ENCODE measurements at places on chromosomes 1 and 21.

DNA sequence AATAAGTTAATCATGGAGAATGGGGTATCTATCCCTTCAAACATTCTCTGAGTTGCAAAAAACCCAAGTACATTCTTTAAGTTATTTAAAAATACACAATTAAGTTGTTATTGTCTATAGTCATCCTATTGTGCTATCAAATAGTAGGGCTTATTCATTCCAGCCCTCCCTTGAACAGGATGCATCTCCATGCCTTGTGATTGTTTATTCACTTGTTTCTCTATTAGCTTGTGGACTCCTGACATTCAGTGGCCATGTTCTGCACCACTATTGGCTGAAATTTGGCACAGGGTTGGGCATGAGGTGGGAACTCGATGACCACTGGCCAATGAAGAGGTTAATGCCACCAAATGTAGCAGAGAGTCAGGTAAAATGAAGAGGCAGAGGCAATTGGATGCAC lies 272.8 kb downstream of the TNR start:
- H3K27me3 ChIP-seq = peaks cover 27% of the 10 kb centered on the region
- H3K4me1 ChIP-seq = peaks cover 13% of the 10 kb centered on the region
- H3K36me3 ChIP-seq = no peaks in the 10 kb centered on the region
- H3K4me3 ChIP-seq = no peak overlapping the region
- no peak overlapping the region for H3K27ac ChIP-seq

DNA sequence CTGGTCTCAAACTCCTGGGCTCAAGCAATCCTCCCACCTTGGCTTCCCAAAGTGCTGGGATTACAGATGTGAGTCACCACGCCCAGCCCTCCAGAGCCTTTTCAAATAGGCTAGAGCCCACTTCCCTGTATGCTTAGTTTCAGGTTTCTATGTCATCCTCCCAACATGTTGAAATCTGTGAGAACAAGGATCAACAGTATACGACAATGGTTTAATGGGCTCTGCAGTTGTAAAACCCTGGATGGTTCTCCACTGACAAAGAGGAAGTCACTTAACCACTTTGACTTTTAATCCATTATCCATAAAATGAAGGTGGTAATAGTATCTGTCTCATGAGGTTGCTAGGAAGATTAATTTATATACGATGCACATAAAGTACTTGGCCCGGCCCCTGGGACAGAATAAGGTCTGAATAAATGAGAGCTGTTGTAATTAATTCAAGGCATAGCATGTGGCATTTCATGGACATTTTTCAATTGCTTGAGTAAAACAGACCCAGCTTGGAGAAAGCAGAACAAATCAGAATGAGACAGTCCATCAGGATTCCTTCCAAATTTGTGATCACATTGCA lies 113.9 kb upstream of the ZNF648 start:
- no peak overlapping the region for H3K4me3 ChIP-seq
- H3K36me3 ChIP-seq = no peaks in the 10 kb centered on the region
- H3K4me1 ChIP-seq = peaks cover 23% of the 10 kb centered on the region
- no peaks in the 10 kb centered on the region for H3K27me3 ChIP-seq
- H3K27ac ChIP-seq = no peak overlapping the region

DNA sequence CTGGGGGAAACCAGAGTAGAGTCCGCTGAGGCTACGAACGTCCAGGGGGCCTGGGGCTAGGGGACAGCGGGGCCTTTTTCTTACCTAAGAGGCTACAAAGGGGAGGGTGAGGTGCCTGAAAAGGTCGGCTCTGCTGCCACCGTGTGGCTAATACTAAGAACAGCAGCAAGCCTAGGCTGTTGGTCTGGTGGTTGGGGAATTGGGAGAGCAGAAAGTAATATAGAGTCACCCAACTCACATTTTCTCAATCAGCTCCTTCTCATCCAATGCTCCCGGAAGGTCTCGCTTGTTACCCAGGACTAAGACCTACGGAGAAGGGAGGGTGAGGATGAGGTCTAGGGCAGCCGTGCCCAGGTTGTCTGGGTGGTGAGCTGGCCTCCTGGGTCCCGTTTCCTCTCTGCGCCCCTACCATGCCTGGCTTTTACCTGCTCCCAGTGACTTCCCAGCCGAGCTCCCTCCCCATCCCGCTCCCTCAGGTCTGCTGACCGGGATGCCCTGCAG lies 9.3 kb downstream of the ARL8A start:
- no peak overlapping the region for H3K4me3 ChIP-seq
- peaks cover 20% of the 10 kb centered on the region for H3K36me3 ChIP-seq
- H3K4me1 ChIP-seq = peaks cover 9% of the 10 kb centered on the region
- peak overlapping the region; percentile 61 for H3K27ac ChIP-seq

DNA sequence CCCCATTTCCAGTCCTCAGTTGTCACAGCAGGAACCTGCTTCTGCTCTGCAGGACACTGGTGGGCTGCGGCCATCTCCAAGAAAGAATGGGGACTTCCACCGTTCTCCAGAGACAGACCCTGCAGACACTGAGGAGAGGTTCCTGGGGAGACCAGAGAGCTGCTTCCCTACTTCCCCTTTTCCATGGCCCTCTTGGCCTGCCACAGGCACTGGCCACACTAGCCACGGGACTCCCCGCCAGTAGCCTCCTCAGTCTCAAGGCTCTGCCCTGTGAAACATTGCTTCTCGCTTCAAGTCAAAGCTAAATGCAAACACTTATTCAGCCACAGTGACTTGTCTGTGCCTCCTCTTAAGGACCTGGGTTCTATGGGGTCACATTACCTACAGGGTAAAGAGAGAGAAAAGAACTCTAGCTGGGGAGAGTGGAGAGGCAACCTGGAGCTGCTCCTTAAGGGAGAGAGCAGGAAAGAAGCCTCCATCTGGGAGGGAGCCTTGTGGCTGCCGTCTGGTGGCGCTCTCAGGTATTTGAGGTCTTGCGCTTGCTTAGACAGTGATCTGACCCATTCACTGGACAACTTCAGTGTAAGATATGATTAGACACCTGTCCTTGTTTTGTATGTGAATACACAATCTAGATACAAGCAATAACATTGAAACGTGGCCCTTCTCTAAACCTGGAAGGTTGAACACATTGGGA lies 5.4 kb upstream of the SLAMF8 start:
- H3K36me3 ChIP-seq = no peaks in the 10 kb centered on the region
- H3K4me3 ChIP-seq = no peak overlapping the region
- no peak overlapping the region for H3K27ac ChIP-seq
- DNase-seq = no peak

DNA sequence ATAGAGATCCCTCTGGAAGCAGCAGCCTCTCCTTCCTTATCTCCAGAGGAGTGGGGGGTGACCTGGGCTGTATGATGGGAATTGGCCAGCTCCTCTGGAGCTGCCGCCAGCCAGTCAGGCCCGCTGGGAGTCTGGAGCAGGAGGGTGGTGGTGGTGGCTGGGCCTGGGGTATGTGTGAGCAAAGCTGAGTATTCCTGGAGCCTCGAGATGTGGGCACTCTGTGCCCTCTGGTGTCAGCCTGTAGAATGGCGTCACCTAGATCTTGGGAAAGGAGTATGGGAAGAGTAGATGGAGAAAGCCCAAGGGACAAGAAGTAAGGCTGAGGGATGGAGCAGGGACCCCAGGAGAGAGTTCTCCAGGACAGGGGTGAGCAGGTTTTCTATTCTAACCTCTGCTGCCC lies 16.0 kb downstream of the VANGL2 start:
- DNase-seq = no peak
- no peaks in the 10 kb centered on the region for H3K27me3 ChIP-seq
- H3K4me1 ChIP-seq = peaks cover 28% of the 10 kb centered on the region
- H3K4me3 ChIP-seq = no peak overlapping the region
- peaks cover 41% of the 10 kb centered on the region for H3K36me3 ChIP-seq
- peak overlapping the region; percentile 33 for H3K27ac ChIP-seq

GRCh38 chr1:18581420-18581880 lies 49.2 kb upstream of the PAX7 start:
- no peaks in the 10 kb centered on the region for H3K36me3 ChIP-seq
- no peak overlapping the region for H3K27ac ChIP-seq
- H3K4me1 ChIP-seq = no peaks in the 10 kb centered on the region

DNA sequence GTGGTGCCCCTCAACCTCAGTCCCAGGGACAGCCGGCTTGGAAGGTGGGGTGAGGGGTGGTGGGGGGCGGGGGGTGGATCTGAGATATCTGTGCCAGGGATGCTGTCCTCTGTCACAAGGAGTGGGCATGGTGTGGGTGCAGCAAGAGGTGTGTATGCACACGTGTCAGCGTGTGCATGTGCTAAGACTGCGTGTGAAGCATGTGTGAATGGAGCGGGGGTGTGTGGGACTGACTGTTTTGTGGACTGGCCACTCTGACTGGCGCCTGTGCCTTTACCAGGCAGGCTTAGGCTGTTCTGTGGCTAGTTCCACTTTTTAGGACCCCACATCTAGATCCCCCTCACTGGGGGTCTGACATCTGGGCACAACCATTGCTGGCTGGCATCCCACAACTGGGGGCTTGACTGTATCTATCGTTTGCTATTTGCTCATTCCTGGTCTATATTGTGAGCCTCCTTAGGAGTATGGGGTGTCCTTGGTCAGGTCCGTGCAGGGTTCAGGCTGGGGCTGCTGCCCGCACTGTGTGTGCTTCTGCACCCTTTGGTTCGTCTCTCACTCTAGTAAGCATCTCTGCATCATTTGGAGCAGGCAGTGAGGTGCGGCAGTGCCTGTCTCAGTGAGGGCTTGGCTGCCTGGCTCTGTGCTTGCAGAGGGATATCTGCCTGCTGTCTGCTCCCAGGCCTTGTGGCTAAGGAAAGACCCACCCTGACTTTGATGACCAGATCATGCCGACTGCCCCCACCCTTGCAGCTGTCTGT lies 1.9 kb downstream of the AMPD2 start:
- H3K27ac ChIP-seq = no peak overlapping the region
- peaks cover 2% of the 10 kb centered on the region for H3K27me3 ChIP-seq
- no peak for DNase-seq

- no peak for DNase-seq
- peak overlapping the region; percentile 83 for H3K4me3 ChIP-seq
- no peaks in the 10 kb centered on the region for H3K36me3 ChIP-seq
- H3K4me1 ChIP-seq = peaks cover 11% of the 10 kb centered on the region
- H3K27me3 ChIP-seq = peaks cover 5% of the 10 kb centered on the region
Measured at GRCh38 chr1:112850034-112850757, 105.8 kb downstream of the SLC16A1 start.

DNA sequence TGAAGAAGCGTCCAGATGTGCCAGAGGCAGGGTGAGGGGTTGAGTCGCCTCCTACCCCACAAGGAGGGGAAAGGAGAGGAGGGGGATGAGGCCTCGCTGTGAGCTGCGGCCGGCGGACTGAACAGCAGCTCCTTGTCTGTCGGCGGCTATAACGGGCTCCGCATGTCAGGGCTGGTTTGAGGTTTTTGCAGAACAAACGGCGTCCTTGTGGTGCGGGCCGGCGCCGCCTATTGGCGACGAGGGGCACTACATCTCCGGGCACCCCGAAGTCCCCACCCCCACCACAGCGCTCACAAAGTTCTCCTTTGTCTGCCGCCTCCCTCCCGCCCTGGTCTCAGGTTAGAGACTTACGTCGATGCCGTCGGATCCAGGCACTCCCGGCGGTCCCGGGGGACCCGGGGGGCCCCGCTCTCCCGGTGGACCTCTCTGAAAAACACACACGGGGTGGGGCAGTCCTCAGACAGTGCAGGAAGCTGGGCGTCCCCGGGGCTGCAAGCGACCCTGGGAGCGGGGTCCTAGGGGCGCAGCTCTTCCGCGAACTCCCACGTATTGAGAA lies 1.8 kb downstream of the COL9A2 start:
- H3K27ac ChIP-seq = no peak overlapping the region
- H3K27me3 ChIP-seq = peaks cover 62% of the 10 kb centered on the region
- peak; percentile 87 for DNase-seq
- H3K36me3 ChIP-seq = no peaks in the 10 kb centered on the region
- H3K4me3 ChIP-seq = peak overlapping the region; percentile 82
- H3K4me1 ChIP-seq = peaks cover 40% of the 10 kb centered on the region

DNA sequence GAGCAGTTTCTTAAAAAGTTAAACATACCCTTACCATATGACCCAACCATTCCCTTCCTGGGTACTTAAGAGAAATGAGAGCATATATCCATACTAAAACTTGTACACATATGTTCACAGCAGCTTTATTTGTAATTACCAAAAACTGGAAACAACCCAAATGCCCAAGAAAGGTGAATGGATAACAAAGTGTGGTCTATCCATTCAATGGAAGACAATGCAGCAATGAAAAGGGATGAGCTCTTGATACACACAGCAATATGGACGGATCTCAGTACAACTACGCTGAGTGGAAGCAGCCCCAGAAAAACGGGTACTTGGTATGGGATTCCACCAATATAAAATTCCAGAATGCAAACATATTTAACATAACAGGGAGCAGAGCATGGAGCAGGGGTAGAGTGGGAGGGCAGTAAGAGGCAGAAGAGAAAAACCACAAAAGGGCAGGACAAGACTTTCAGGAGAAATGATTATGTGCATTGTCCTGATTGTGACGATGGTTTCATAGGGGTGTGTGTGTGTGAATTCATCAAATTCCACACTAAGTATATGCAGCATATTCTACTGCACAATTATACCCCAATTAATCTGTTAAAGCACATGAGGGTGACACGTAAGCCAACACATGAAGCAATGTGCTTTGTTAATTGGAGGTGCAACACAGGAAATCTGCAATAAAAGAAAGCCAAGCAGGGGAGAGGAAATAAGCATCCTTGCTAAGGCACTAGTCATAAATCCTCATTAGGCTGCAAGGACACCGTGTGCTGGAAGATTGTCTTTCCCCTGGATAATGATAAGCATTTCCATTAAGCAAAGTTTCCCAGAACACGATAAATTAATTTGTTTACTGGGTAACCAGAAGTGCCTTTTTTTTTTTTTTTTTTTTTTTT lies 113.1 kb upstream of the KRTAP19-8 start:
- DNase-seq = no peak
- no peak overlapping the region for H3K4me3 ChIP-seq
- H3K4me1 ChIP-seq = peaks cover 13% of the 10 kb centered on the region
- no peaks in the 10 kb centered on the region for H3K27me3 ChIP-seq
- peaks cover 94% of the 10 kb centered on the region for H3K36me3 ChIP-seq
- H3K27ac ChIP-seq = no peak overlapping the region

GRCh38 chr1:2258996-2259395 lies 30.9 kb downstream of the SKI start:
- H3K4me3 ChIP-seq = no peak overlapping the region
- no peak for DNase-seq
- no peak overlapping the region for H3K27ac ChIP-seq
- H3K36me3 ChIP-seq = peaks cover 34% of the 10 kb centered on the region

- peaks cover 52% of the 10 kb centered on the region for H3K4me1 ChIP-seq
- H3K27ac ChIP-seq = no peak within 1 kb of the TSS
- peak within 1 kb of the TSS; percentile 90 for H3K4me3 ChIP-seq
Measured at GRCh38 chr1:211326528-211327345, at the start of gene TRAF5. Gene TRAF5, plus strand, starts transcription at chr1:211326833. Its CDS starts 26,407 bp downstream, at chr1:211353240.

All from nephron progenitor cell (in vitro differentiated cells).